ENCODE measurements at places on chromosomes 3 and 15. TPM values are rescaled to one million over a fixed set of nuclear protein-coding genes. Genes with fewer than 3 reads are reported as not detected.

GRCh38 chr3:134423153-134423552 lies 48.9 kb upstream of the AMOTL2 start:
- no peak for DNase-seq

GRCh38 chr3:79187426-79187825 lies 580.4 kb downstream of the ROBO1 start:
- no peak for DNase-seq

- DNase-seq: no peak
Observed at GRCh38 chr3:11001020-11001657, 8.6 kb downstream of the SLC6A1 start.

DNA sequence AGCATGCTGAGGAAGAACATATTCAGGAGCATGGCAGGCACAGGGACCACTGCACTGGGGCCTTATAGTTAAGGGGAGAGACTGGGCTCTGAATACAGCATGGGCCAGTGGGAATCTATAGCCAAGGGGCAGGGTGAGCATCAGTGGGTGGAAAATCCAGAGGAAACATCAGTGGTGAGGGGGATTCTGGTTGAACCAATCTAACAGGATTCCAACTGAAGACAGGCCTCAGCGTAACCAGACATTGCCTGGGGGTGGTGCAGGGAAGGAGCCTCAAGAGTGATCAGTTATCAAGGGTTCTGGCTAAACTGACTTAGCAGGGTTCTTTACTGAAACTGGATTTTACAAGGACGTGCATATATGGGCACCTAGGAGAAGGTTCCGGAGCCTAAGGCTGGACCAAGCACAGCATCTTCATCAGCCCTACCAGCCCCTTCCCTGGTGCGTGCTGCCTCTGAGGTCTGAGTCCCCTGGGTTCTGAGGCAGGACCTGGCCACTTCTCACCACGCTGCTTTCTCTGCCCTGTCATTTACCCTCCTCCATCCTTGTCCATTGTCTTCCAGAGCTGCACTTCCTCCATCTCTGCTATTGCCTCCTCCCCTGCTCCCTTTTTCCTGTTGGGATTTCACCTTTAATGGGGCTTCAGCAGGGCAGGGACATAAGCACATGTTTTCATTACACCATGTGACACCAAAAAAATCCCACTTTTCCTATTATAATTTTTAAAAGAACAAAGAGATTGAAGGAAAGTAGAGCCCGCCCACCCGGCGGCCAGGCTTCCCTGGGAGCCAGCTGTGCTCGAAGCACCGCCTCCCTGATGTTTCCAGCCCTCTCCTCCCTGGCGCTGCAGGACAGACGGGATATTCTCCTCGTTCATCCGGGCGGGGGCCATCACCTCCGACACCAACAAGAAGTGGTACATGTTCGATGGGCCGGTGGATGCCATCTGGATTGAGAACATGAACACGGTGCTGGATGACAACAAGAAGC lies 52.1 kb downstream of the DNAH1 start:
- DNase-seq: no peak

DNA sequence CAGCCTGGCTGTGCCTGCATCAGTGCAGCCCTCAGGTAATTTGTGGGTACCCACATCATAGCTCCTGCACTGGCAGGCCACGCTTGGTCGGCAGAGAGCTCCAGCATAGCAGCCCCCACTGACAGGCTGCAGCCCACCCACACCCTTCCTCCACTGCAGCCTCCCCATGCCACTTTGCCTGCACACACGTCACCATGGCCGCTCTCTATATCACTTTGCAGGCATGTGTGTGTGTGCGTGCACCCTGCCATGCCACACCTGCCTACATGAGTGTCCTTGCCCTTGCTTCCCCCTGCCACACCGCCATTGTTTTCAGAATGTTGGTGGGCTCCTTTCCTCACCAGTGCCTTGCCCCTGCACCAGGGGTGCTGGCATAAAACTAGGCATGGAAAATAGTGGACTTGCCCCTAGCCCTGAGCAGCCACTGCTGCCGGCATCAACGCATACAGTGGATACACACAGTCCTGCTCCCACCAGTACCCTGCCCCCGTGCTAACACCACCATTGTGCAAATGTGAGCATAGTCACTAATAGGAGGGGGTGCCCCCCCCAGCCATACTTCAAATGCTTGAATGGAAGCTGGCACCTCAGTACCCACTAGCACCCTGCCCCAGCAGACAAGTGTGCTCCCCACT lies 278.7 kb upstream of the MANF start:
- no peak for DNase-seq

- peak; percentile 84 for DNase-seq
Observed at GRCh38 chr3:37544869-37545352, 316.8 kb upstream of the CTDSPL start.

DNA sequence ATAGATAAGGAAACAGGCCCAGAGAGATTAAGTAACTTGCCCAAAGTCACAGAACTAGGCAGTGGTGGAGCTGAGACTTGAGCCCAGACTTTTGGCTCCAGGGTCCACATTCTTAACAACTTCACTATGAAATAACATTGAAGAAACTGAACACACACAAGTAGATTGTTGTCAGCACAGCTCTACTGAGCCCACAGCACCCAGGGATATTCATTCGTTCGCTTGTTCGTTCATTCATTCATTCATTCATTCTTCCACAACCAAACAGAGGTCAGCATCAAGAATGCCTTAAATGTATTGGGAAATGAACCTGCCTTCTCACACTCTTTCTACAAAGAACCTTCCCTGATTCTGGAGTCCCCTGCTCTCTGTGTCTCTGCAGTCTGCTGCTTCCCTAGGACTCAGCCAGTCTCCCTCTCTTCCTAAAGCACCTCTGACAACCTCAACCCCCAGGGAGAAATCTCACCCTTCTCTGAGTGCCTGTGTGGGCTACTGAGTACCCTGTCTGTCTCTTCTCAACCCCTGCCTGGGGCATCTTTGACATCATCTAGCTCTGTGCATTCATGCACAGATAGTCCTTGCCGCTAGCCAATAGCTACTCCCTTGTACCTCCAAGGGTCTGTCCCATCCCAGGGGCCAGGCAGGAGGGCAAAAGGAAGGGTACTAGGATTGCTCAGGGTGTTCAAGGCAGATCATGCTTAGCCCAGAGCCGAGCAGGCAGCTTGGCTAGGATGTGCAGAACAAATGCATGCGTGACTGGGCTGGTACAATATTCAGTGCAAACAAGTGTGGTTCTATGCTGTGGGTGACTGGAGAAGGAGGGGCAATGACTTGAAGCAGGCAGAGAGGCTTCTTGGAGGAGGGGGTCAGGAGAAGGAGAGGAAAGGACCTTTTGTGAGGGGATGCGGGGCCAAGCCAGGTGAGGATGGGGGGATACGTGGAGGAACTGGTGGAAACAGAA lies 3.4 kb downstream of the LINGO1 start:
- no peak for DNase-seq

- no peak for DNase-seq
Observed at GRCh38 chr15:83204697-83205096, 2.9 kb downstream of the HDGFL3 start.

DNA sequence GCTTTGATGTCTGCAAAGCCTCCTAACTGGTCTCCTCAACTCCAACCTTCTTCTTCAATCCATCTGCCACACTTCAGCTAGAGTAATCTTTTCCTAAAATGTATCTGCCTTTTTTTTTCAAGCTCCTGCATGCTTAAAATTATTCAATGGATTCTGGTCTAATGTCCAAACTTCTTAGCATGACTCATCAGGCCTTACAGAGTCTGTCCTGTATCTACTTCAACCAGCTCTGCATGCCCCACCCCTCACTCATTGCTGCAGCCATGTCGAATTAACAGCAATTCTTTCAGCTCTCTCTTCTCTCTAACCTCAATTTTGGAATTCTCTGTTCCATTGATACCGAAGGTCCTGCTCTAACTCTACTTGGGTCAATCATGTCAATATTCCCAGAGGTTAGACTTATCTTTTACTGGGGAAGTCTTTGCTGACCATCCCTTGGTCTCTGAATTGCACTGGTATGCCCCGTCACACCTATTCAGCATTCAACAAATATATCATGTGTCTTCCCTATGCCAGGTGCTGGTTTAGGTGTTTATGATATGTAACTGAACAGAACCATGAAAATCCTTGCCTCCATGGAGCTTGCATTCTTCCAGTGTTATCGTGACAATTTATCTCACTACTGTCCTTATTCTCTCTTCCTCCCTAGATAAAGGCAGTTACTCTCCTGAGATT lies 88.5 kb upstream of the NANOGP8 start:
- no peak for DNase-seq

DNA sequence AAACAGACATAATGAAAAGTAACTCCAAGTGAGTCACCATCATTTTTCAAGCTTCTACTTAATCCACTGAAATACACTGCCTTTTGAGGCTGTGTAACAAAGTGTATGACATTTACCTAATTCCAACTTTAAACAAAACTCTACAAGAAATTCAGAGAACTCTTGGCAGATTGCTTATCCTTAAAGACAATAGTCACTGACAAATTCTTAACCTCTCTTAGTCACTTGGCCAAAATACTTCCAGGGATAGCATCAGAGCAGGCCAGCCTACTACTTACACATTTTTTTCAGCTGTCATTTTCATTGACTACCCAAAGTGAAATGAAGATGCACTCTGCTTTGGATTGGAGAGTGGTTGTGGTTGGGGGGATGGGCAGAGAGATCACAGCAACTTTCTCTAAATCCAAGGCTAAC lies 3.6 kb downstream of the WWTR1 start:
- no peak for DNase-seq

DNA sequence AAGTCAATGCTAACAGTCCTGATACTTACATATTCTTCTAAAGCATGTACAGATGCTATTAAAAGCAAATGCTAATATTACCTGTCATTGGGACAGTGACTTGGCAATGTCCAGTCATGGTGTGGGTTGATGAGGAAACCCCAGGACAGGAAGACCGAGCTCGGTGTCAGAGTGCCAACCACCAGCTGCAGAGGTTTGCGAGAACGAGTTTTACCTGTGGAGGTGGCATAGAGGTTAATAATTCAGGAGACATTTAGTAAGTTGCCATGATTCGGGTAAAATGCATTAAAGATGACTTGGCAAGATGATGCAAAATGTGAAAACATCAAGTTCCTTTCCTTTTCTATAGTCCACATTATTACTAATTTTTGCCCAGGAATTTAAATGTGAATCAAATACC lies 94.5 kb downstream of the ABI3BP start:
- no peak for DNase-seq

- DNase-seq: no peak
Observed at GRCh38 chr15:37143351-37143750, 43.0 kb upstream of the MEIS2 start.

DNA sequence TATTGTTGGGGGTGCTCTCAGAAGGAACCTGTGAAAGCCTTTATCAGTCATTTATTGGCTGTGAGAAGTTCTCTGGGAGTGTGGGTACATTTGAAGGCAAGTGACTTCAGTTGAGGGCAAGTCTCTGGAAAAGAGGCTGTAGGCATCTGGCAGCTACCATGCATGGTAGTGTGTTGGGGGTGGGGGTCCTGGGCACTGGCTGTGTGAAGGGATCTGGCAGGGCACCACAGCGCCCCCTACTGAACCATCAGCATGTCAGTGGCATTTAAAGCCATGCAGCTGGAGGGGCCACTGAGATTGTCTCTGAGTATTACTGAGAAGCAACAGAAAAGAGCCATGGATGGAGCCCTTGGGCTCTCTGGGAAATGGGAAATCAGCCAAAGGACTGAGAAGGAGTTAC lies 30.6 kb downstream of the CRTAP start:
- no peak for DNase-seq

DNA sequence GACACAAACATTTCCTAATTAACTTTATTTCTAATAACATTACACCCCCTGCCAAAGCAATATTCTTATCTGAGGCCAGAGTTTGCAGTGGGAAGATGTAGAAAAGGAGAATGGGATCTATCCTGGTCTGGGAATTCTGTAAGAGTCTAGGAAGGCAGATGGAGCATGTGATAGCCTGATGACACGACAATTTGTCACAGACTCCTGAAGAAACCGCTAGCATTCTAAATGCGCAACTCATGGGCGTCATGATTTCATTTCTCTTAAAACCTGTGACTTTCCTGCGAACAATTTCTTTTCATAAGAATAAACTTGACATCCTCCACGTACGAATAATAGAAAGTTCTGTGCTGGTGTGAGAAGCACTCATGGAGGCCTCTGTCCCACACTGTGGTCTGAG lies 72.9 kb upstream of the ATP10A start:
- no peak for DNase-seq

- no peak for DNase-seq
Observed at GRCh38 chr3:73580343-73580742, 44.4 kb downstream of the PDZRN3 start.

DNA sequence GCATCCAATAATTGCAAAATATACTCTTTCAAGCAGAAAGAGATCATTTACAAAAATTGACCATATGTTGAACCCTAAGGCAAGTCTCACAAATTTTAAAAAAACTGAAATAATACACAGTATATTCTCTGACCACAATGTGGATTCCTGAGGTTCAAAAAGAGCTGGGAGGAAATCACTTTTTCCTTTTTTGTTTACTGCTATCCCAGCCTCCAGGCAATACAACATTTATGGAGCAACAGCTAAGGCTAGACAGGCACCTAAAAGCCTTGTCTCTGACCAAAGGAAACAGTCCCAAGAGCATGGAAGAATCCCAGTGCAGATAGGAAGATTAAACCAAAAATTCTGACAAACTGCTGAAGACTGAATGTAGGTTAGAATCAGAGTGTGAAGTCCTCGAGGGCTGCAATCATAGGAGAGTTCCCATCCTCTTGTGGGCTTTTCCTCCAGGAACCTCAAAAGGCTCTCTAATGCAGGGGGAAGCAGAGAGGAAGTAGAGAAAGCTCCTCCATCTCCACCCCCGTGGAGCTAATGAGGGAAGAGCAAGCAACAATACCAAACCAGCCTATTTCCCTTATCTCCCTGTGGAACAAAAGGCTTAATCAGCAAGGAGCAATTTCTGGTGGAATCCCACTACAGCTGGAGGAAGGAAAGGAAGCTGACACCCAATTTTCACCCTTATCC lies 57.0 kb downstream of the TMCC1 start:
- DNase-seq: no peak

GRCh38 chr3:73848173-73848906 lies 223.6 kb upstream of the PDZRN3 start:
- no peak for DNase-seq

- DNase-seq: no peak
Observed at GRCh38 chr15:92870010-92870591, 30.0 kb upstream of the CHD2 start.

GRCh38 chr3:123749711-123750110 lies 134.4 kb downstream of the MYLK start:
- no peak for DNase-seq

GRCh38 chr15:29220852-29221251 lies 48.8 kb downstream of the NSMCE3 start:
- DNase-seq: no peak

The GALNT15 gene
- 147 TPM for total RNA-seq

The RBPMS2 gene
- total RNA-seq: 1.7 TPM

The RIOX2 gene
- total RNA-seq: 21.2 TPM

The FSTL1 gene
- 84.4 TPM for total RNA-seq

The C2CD4A gene
- total RNA-seq: not detected

The DAZL gene
- total RNA-seq: not detected

The GASK1A gene
- 4.0 TPM for total RNA-seq

The DLL4 gene
- 15.6 TPM for total RNA-seq

The TBL1XR1 gene
- 153 TPM for total RNA-seq

The LDHAL6B gene
- not detected for total RNA-seq

The SH2D7 gene
- not detected for total RNA-seq

The GYG1 gene
- total RNA-seq: 58.3 TPM

The GOLGA6L7 gene
- not detected for total RNA-seq

The A4GNT gene
- not detected for total RNA-seq
